Right renal cortex interstitium (tissue), 3 donors: ENCODE measurements at places on chromosomes 12 and 14.

DNA sequence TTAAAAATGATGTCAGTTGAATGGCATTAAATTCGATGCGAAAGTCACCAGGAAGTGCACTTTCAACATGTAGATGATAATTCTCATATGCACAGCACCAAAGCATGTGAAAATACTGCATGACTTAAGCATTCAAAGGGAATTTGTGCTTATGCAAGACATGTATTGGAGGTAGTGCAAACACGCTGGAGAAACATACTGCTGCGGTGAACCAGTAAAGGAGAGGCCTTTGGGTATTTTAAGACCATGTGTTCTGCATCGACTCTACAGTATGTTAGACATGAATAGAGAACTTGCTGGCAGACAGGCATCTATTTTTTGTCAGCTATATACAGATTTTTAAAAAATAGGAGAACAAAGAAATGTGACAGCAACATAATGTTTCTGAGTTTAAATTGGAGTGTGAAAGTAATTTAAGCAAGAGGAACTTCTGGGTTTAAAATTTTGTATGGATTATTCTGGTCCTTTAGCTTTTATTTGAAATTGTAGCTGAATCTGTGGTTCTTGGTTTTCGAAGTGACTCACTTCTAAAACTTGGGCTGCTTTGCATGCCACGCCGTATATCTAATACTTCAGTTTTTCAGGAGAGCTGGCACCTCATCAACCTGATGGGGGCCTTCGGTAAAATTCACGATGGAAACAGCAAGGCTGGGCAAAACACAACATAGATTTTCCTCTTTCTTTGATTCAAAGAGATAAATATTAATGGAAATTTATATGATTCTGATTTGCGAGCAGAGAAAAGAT lies 408.7 kb downstream of the APAF1 start:
- DNase-seq = no peak

- DNase-seq = no peak
Measured at GRCh38 chr12:100993916-100994450, 199.4 kb downstream of the ANO4 start.

DNA sequence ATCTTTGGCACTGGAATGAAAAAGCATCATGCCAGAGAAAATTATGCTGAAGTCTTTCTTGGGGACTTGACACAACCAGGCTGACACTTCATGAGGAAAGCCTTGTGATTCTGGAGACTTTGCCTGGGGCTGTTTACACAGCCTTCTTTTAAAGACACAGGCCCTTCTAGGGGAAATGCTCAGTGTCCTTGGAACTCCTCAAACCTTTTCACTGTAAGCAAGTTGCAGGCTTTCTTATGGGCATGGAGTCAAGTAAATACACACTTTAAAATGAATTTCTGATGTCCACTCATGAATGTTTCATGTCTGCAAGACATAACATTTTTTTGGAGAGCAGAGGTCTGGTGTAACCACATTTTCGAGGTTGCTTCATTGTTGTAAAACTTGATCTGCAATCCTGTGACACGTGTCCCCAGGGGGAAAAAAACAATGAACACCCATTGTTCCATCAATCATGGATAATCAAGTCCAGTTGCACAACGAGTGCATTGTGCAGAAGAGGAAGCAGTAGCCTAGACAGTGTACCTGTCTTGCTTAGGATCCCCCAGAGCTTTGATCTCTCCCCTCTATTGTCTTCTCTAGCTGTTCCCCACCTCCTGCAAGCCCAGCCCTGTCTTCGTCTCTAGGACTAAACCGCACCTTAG lies 155.1 kb upstream of the PRICKLE1 start:
- no peak for DNase-seq

GRCh38 chr12:69027411-69027881 lies 94.5 kb upstream of the CPM start:
- no peak for DNase-seq

DNA sequence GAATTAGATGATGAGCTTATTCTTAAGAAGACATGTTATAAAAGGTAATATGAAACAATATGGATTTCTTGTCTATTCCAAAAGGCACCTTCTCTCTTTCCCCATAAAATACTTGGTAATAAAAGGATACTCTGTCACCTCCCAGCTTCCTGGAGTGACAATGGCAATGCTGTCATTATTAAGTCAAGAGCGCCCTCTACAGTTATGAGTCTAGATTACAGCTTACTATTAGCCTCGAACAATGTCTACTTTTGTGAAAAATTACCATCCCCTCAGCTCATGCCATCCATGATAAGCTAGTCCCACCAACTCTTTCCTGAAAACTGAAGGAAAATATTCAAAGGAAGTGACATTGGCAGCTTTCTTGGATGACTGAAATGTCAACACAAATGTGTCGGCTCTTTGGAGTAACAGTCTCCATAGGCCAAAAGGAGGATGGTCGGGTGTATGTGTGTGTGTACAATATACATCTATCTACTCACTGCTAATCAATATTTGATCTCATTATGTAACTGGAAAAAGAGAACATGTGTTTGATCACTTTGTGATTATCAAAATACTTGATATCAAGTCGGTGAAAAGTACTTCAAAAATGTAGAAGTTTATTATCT lies 48.7 kb upstream of the CDKN3 start:
- DNase-seq = no peak

GRCh38 chr12:110907583-110907982 lies 12.8 kb downstream of the MYL2 start:
- no peak for DNase-seq

DNA sequence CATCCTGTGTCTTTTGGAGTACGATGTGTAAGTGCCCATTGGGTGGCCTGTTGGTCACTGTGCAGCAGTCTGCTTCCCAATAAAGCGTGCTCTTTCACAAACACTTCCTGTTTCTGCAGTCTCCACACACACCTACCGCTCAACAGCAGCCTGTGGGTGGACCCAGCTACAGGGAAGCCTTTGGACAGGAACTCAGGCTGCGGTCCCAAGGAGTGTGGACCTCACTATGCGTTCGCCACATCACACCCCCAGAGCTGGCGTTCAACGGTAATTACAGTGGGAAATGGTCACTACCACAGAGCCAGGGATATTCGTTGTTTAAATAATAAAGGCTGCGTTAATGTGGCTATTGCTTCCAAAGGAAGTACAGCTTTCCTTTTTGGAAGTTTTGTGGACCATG lies 16.2 kb downstream of the PSMC1 start:
- DNase-seq = no peak

DNA sequence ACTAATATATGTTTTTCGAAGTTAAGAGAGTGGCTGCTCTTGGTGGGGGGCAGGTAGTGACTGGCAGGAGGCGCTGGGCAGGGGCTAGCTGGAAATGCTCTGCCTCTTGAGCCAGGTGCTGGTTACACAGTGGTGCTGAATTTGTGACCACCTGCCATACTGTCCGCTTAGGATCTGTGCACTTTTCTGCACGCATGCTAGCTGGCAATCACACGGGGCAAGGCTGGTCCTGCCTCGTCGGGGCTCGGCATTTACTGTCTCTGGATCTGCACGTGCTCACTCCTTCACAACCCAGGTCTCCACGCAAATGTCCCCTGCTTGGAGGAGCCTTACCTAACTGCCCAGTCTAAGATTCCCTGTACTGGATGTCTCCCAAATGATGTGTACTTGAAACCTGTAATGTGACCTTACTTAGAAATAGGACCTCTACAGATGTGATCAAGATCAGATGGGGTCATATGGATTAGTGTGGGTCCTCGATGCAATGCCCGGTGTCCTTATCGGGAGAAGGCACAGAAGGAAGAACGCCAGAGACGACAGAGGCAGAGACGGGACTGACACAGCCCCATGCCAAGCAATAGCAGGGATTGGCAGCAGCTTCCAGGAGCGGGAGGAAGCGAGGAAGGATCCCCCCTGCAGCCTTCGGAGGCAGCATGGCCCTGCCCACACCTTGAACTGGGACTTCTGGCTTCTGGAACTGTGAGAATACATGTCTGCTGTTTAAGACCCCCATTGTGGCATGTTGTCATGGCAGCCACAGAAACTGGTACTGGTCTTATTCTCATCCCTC lies 59.5 kb downstream of the RBM19 start:
- no peak for DNase-seq

- no peak for DNase-seq
Measured at GRCh38 chr14:91402771-91403600, 14.6 kb downstream of the CCDC88C start.

DNA sequence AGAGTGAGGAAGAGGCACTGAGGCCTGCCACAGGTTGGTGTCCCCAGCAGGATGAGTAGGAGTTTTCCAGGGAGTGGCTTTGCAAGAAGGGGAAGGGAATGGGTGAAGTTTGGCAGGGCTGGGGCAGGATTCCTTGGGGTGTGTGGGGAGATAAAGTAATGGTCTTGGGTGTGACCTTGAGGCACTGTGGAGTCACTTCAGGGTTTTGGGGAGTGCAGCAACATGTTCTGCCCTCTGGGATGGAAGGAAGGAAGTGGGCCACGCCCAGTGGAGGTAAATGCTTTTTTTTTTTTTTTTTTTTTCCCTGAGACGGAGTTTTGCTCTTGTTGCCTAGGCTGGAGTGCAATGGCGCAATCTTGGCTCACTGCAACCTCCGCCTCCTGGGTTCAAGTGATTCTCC lies 108.9 kb downstream of the ADCK1 start:
- DNase-seq = no peak

- no peak for DNase-seq
Measured at GRCh38 chr14:95915330-95915729, 38.7 kb downstream of the TUNAR start.

DNA sequence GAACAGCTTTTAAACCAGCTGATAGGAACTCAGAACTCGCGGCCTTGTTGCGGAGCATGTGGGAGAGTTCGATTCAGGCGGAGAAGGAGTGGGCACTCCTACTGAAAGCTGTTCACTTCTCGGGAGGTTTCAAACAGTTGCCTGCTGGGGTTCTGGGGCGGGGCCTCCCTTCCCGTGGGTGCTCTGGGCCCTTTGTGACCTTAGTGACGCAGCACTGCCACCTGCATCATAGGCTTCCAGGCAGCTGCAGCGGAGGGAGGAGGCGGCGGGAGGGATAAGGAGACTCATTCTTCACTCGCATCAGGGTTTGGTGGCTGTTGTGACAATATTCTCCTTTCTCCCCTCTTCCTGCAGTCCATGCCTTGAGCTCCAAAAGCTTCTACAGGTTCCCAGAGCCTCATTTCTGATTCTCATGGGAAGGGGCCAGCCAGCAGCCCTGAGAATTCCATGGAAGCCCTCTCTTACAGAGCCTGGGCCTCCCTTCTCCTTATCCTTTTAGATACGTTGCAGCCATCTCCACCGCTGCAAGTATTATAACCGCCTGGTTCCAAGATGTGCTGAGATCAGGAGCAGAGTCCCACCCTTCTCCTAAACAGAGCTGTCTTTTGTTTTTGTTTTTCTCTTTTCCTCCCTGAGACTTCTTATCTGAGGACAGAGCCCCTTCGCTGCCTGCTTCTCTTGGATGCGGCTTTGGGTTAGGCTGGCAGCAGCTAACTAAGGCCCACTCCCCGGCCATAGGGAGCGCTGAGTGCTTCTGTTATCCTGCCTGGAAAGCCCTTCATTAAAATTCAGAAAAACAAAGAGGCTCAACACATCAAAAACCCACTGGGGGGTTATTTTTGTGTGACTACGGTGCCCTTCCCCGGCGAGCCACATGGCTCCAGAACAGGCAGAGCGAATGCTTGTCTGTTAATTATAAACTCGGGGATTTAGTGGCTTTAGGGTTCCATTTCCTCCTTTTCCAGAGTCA lies 67.6 kb upstream of the GPATCH2L start:
- DNase-seq = no peak

GRCh38 chr14:52960627-52961026 lies 9.8 kb upstream of the FERMT2 start:
- no peak for DNase-seq

DNA sequence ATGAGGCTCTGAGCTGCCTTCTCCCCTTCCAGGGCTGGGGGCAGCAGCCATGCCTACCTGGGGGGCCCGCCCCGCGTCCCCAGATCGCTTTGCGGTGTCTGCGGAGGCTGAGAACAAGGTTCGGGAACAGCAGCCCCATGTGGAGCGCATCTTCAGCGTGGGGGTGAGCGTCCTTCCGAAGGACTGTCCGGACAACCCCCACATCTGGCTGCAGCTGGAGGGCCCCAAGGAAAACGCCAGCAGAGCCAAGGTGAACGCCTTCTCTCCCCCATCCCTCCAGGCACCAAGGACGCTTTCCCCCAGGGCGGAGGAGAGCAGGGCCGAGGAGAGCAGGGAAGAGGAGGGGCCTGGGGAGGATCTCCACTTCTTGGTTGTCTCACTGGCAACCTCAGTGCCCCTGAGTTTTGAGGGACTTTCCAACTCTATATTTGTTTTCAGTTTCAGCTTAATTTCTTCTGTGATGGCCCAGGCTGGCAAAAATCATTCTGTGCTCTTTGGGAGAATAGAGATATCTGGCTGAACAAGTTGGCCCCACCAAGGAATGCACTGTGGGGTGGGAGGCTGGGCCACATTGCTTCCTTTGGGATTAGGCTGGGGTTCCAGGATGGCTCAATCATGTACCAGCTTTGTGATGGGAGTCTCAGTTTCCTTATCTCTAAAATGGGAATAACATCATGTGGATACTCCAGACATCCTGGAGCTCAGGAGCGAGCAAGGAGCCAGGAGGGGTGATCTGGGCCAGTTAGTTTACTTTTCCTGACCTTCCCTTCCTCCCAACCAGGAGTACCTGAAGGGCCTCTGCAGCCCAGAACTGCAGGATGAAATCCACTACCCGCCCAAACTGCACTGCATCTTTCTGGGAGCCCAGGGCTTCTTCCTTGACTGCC lies 1.2 kb downstream of the KHNYN start:
- no peak for DNase-seq

DNA sequence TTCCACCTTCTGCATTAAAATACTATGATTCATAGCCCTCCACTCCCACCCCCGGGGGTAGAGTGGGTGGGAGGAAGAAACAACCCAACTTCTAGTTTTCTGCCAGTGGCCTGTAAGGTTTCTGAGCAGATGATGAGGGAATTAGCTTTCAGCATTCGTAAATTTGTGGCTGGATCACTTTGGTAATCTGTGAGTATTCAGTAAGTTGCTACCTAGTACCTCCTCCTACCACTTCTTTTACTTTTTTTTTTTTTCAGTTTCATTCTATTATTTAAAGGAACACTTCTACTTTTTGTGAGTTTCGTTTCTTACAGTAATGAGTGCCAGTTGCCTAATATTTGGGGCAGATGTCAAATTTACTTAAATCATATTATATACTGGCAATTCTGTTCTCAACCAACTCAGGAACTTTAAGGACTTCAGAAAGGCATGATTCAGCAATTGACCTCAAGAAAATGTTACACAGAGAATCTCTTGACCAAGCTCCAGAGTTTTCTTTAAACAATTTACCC lies 42.4 kb upstream of the EMP1 start:
- DNase-seq = no peak

GRCh38 chr12:91021076-91021475 lies 16.3 kb upstream of the EPYC start:
- no peak for DNase-seq
